Nucleus accumbens (tissue), 56 donors: ENCODE measurements at places on chromosomes 1 and 21.

GRCh38 chr1:227949954-227950734 lies 2.4 kb upstream of the WNT9A start:
- DNase-seq: no peak

- DNase-seq: no peak
Measured at GRCh38 chr1:91283421-91283726, 121.3 kb downstream of the HFM1 start.

DNA sequence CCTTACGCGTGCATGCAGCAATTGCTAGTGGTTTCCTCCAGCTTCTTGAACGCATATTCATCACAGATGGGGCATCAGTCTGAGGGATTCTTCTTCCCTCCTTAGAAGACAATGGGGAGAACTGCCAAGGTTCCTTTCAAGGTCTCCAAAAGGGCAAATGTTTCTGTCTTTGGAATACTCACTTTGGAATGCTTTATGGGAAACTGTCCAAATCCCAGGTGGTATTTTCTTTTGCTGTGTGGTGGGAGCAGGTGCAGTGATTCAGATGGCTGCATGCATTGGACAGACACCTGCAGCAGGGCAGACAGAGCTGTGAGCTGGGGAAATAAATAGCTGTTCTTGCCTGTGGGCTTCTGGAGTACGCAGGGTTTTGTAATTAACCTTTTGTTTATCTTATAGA lies 40.5 kb downstream of the URB2 start:
- no peak for DNase-seq

DNA sequence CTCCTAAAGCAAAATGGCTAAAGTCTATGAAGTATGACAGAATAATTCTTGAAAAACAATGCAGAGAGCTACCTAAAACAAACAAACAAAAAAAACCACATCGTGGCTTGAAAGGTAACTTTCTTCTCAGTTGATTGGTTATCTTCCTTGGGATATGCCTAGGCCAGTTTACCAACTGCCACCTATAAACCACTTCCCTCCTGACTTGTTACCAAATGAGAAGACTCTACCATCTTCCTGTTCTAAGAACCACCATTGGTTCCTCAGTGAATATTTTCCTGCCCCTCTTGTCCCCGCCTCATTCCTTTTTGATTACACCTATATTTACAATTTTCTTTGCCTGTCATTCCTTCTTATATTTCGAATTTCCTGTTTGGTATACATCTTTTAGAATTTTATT lies 336.6 kb downstream of the SIPA1L2 start:
- no peak for DNase-seq

DNA sequence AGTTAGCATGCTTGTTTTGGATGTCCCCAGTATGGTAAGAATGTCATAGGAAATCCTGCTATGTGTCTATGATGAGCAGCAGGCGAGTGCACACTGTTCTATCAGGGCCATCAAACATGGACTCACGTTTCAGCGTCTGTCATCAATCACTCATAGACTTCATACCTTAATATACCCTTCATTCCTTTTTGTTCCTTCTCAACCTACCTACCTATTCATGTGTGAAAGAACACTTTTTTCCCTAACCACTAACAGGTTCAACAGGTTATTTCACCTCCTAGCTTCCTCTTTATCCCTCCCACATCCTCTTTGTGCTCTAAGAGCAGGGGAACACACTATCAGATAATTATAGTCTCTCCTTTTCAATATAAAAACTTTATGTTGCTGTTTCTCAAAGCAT lies 300.6 kb downstream of the TM2D1 start:
- DNase-seq: no peak

GRCh38 chr1:163744301-163744887 lies 422.6 kb downstream of the NUF2 start:
- no peak for DNase-seq

DNA sequence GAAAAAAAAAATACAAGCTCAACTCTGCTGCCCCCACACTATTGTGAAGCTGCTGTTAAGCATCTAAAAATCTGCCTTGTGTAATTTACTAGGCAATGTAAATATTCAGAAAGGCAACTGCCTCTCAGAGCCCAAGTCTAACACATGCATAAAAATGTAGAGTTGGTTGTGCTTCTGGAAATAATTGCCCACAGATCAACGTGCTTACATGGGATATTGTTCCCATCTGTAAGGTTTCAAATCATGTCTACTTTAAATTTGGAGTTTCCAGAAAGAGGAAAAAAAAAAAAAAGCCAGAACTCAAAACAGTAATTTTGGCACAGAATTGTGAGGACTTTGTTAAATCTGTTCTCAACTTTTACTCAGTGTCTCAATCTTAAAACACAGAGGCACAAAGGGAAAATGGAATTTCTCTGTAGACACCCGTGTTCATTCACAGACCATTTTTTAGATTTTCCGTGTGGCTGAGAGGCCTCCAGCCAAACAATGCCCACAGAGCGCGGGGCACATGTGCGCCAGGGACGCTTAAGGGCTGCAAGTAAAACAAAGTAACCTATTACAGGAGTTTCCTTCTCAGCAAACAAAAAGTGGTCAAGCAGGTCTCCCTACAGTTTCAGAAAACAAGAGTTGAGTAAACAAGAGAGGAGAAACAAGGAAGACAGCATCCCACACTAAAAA lies 115.5 kb downstream of the RERE start:
- DNase-seq: no peak

GRCh38 chr1:222950892-222951291 lies 136.1 kb downstream of the DISP1 start:
- DNase-seq: no peak

- no peak for DNase-seq
Measured at GRCh38 chr21:31416465-31416864, 72.4 kb upstream of the TIAM1 start.

- no peak for DNase-seq
Measured at GRCh38 chr1:160474392-160475242, 48.4 kb downstream of the SLAMF6 start.
